ENCODE measurements at places on chromosomes 12 and 14. TPM values are rescaled to one million over a fixed set of nuclear protein-coding genes. Genes with fewer than 3 reads are reported as not detected.

DNA sequence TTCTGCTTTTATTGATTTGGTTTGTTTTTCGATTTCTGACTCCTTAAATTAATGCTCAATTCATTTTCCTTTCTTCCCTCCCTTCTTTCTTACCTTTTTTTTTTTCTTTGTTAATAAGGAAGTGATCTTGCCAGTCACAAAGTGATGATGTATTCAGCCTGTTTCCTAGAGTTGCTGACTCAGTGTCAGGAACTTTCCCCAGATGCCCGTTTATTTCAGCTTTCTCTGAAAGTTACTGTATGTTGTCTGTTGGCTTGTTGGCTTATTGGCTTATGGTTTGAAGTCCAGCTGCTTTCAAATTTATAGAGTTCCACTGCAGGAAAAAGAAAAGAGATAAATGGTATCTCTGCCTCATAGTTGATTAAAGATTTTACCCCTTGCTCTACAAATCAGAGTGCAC is 12.4 kb upstream of the SLC6A15 start:
- peak; percentile 66 for DNase-seq

GRCh38 chr14:54591461-54591860 is 24.5 kb downstream of the SAMD4A start:
- DNase-seq: peak; percentile 86

- DNase-seq: no peak
These were observed 48.3 kb downstream of the SEL1L start for GRCh38 chr14:81485372-81485771.

GRCh38 chr14:85195872-85196477 is 334.0 kb upstream of the FLRT2 start:
- no peak for DNase-seq

- no peak for DNase-seq
These were observed 31.7 kb upstream of the DYNC1H1 start for GRCh38 chr14:101932673-101933072.

DNA sequence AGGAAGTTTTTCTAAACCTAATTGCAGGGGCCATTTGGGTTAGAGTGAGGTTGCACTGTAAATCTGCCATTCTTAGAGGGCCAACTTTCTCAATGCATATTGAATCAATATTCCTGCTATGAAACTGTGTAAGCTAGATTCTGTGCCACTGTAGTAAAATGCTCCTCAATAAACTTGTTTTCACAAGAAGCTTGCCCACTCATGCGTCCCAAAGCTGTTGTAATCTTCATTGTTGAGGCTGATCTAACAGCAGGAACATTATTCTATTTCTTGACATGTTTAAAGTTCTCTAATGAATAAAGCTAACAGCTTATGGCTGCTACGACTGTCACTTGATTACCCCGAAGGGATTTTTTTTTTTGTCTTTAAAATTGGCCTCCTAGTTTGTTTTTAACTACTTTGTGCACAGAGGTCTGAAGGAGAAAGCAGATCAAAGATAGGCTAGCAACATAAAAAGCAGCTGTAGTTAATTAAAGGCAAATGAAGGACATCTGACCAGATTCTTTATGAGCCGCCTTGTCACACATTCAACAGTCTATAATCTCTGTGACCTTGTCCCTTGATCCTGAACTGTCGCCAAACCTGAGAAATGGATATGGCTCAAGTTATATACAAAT is 243.7 kb downstream of the PAX9 start:
- no peak for DNase-seq

OR4N5 gene
- total RNA-seq: not detected

Data from foreskin keratinocyte (primary cell).